ENCODE measurements at places on chromosomes 1 and 21. TPM values are rescaled to one million over a fixed set of nuclear protein-coding genes. Genes with fewer than 3 reads are reported as not detected.

- DNase-seq: peak; percentile 55
Measured at GRCh38 chr1:156627313-156627880, 8.2 kb downstream of the HAPLN2 start.

Gene HTR6
- total RNA-seq: not detected

Gene KCNK1
- 7.6 TPM for total RNA-seq

DNA sequence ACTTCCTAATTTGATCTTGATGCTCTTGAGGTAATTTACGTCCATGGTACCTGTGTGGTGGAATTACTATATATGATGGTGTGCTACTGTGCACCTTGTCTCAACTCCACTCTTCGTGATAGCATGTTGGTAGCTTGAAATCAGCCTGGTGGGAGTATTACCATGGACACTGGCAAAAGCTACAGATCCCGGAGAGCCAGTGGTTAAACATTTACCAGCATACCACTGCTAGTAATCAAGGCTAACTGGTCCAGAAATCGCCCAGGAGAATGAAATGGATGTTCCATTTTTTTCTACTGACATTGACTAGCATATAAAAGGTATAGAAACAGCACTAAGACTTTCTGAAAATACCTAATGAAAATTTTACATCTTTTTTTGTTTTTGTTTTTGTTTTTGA, 30.6 kb downstream of the ELK4 start:
- DNase-seq: no peak

Gene SPRR2G
- not detected for total RNA-seq

Gene KCNJ9
- total RNA-seq: not detected

DNA sequence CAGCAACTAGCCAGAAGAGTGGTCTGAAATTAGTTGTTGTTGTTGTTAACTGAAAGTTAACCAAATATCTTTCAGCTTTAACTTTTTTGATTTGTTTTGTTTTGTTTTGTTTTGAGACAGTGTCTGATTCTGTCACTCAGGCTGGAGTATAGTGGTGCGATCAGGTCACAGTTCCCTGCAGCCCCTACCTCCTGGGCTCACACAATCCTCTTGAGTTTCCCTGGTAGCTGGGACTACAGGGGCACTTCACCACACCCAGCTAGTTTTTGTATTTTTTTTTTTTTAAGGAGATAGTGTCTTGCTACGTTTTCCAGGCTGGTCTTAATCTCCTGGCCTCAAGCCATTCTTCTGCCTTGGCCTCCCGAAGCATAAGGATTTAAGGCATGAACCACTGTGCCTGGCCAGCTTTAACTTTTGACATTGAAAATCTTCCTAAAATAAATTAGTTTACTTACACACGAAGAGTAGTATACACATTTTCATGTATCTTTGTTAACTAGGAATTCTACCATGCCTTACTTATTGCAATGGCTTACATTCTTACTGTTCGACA, 45.0 kb downstream of the GNG12 start:
- no peak for DNase-seq

Gene MIER1
- 12.0 TPM for total RNA-seq

DNA sequence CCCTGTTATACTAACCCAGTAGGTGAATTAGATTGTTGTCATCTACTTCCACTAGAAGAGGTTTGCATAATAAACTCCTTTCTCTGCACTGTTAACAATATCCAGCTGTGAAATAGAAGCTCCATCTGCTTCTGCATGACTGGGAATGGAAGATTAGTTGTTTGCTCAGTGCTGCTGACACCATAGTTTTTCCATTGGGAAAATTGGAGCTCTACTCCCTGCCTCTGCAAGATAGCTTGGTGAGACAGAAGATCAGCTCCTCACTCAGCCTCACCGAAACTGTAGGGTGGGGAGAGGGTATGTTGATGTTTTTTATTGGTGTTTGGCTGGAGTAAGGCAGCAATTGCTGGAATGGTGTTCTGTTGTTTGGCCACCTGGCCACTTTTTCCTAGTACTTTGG, 331.6 kb upstream of the ADAMTS5 start:
- DNase-seq: no peak

Gene KCNJ15
- total RNA-seq: 7.8 TPM

Gene BCL2L15
- 0.05 TPM for total RNA-seq

DNA sequence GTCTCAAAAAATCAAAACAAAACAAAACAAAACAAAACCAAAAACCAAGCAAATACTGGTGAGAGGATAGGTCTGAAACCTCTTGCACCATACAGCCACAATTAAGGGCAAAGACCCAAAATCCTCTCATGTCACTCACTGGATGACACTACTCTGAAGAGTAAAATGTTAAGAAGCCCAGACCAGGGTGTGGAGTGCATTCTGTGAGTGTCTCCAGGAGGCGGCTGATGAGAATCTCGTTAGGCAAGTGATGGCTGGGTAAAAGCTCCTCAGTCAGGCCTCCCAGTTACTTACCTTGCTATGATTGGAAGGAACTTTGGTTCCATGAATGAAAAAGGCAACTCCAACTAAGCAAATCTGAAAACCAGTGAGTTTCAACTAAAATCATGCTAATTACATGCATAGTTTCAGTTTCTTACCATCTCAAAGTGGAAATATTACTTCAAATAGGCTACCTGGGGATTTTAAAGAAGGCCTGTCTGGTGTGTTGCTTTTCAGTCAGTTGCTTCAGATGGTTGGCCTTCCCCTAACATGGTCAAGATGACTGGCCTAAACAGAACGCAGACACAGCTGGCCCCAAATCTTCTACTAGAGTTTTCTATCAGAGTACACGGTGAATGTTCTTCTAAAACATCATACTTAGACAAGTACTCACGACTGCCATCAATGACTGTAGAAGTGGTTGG, 95.1 kb downstream of the KIAA0319L start:
- DNase-seq: no peak

- no peak for DNase-seq
Measured at GRCh38 chr1:200911361-200911760, 16.7 kb downstream of the INAVA start.

DNA sequence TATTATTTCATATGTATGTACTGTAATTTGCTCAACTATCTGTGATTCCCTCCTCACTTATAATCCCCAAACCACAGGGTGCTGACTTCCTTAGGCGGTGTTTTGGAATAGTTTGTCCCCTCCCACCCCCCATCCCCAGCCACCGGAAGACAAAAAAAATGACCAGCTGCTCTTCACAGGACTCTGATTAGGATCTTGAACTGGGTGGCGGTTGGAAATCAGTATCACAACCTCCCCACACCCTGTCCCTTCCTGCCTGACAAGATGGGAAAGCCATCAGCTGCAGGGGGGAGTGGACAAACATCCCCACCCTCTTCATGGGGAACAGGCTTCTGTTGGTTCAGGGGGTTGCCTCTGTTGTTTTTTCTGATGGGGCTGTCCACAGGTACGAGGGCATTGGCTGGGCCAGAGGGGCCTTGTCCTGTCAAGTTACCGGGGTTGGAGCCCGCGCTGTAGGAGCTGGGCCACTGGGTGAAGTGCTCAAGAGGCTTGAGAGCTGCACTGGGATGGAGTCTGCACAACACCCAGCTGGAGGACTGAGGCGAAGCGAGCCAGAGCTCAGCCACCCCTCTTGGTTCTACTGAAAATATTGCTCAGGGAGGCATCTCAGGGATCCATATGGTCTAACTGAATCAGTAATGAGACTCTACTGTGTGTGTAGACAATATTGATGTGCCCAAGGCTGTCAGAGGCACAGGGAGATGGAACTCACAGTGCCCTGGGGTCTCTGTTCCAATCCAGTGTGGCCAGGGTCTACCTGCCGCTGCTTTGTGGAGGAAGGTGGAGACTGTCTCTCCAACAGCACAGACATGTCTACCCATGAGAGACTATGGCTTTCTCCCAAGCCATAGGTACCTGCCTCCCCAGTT, 28.2 kb downstream of the NAV1 start:
- DNase-seq: no peak

GRCh38 chr1:91783423-91784170, 102.4 kb downstream of the TGFBR3 start:
- DNase-seq: peak; percentile 17

Gene F5
- total RNA-seq: not detected

DNA sequence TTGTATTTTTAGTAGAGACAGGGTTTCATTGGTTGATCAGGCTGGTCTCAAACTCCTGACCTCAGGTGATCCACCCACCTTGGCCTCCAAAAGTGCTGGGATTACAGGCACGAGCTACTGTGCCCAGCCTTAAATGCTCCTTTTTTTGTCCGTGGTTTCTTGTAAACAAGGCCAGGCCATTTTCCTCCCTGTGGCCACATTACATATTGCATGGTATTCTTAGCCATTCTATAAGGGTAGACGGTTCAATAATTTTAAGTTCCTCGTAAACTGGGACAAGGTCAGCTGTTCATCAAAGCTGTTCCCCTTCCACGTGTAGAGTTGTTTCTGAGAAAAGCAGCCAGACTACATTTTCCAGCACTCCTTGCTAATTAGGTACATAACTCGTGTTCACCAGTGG, 10.3 kb upstream of the LUZP1 start:
- no peak for DNase-seq

Gene CADM3
- 2.3 TPM for total RNA-seq

Gene ERICH3
- not detected for total RNA-seq

Gene CRP
- total RNA-seq: not detected

GRCh38 chr1:92571578-92571977, 84.9 kb upstream of the GFI1 start:
- no peak for DNase-seq

GRCh38 chr1:41161846-41162245, 80.3 kb downstream of the SCMH1 start:
- no peak for DNase-seq

Gene HSD3B2
- total RNA-seq: not detected

Gene ITLN2
- not detected for total RNA-seq

Gene IL22RA1
- 0.33 TPM for total RNA-seq

Gene SYPL2
- 0.05 TPM for total RNA-seq

Gene C1orf210
- not detected for total RNA-seq

Gene PDPN
- 8.7 TPM for total RNA-seq

- no peak for DNase-seq
Measured at GRCh38 chr1:55000110-55001085, 1.7 kb downstream of the BSND start.

GRCh38 chr21:34504595-34504994, 7.4 kb downstream of the KCNE1 start:
- DNase-seq: no peak

Gene CAPN8
- not detected for total RNA-seq

Gene NBPF26
- total RNA-seq: 15.5 TPM

Gene PLCH2
- 0.10 TPM for total RNA-seq

DNA sequence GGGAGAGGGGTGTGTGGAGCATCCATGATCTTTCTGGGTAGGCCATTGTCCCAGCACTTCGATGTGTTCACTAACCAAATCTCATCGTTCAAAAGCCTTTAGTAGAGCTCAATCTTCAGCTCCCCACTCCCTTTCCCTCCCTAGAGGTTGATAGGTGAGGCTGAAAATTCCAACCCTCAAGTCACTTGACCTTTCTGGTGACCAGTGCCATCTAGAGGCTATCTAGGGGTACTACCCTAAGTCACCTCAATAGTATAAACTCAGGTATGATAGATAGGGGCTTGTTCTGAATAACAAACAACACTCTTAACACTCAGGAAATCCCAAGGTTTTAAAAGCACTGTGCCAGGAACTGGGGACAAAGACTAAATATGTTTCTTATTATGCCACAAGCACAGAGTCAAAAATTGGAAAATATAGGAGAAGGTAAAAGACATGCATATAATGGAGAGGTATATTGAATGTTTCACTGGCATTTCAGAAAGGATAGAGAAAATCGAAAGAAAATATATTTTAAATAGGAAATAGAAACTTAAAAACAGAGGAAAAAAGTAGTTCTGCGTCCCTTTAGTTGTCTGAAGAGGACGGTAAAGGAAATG, 42.9 kb upstream of the CD53 start:
- no peak for DNase-seq

Gene GBP4
- total RNA-seq: 0.02 TPM

DNA sequence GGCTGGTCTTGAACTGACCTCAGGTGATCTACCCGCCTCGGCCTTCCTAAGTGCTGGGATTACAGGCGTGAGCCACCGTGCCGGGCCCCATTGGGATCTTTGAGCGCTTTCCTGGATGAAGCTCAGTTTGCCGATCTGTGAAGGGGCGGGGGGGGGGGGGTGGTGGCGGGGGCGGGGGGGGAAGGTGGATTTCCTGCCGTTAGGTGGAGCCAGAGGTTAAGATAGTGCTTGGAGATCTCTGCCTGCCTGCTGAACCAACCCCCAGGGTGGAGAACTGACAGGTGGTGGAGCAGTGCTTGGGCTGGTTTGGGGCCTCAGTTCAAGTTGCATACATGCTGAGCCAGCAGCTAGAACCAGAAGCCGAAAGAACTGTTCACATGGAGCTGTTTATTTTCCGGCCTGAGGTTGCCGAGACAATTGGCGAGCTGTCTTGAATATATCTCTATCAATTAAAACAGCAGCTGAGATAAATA, 1.7 kb downstream of the TMCC2 start:
- peak; percentile 41 for DNase-seq

GRCh38 chr1:198086051-198086745, 70.6 kb upstream of the NEK7 start:
- no peak for DNase-seq

- no peak for DNase-seq
Measured at GRCh38 chr1:194548071-194548470, 1361.7 kb upstream of the B3GALT2 start.

GRCh38 chr1:51912881-51913280, 34.4 kb upstream of the NRDC start:
- no peak for DNase-seq

Gene S100A9
- not detected for total RNA-seq

DNA sequence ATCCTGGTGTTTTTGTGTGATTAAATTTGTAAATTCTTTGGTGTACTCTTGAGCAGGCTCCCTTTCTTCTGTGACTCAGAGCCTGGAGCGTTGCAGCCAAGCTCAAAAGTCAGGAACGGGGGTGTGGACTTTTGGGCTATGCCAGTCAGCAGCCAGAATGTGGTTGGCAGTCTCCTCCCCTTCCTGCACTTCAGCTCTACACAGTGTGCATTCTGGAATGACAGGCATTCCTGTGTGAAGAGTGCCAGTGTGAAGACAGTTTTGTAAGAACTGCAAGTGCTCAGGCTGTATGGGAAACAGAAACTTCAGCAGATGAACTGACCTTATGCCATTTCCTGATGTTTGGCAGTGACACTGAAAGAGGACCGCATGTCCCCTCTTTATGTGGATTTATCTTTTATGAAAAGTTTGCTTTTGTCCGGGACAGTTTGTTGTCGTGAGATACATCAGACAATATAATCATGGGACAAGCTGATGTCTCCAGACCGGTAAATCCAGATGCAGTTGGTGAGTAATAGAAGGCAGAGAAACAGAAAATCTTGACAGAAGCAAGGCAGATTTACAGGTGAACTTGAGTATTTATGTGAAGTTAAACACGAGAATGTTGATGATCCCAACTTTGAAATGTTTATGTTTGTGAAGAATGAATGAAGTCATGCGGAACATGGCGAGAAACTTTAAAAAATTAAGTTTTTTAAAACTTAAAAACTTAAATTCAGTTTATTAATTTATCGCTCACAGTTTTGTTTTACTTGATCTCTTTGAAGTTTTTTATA, 67.7 kb upstream of the RCC1 start:
- peak; percentile 97 for DNase-seq

Gene GLIS1
- 0.71 TPM for total RNA-seq
